ENCODE measurements at places on chromosomes 6 and 20.

- no peak for DNase-seq
These were observed 133.6 kb downstream of the TFAP2B start for GRCh38 chr6:50952092-50952907.

- DNase-seq, result no peak
These were observed 53.0 kb downstream of the SRC start for GRCh38 chr20:37398750-37399621.

GRCh38 chr6:53792973-53793317 is 1.9 kb upstream of the LRRC1 start:
- DNase-seq, result no peak

- DNase-seq, result no peak
These were observed 69.9 kb upstream of the PDE10A start for GRCh38 chr6:165732696-165733488.

- DNase-seq, result peak; percentile 58
These were observed 534 bp downstream of the NANP start for GRCh38 chr20:25623225-25623735.

DNA sequence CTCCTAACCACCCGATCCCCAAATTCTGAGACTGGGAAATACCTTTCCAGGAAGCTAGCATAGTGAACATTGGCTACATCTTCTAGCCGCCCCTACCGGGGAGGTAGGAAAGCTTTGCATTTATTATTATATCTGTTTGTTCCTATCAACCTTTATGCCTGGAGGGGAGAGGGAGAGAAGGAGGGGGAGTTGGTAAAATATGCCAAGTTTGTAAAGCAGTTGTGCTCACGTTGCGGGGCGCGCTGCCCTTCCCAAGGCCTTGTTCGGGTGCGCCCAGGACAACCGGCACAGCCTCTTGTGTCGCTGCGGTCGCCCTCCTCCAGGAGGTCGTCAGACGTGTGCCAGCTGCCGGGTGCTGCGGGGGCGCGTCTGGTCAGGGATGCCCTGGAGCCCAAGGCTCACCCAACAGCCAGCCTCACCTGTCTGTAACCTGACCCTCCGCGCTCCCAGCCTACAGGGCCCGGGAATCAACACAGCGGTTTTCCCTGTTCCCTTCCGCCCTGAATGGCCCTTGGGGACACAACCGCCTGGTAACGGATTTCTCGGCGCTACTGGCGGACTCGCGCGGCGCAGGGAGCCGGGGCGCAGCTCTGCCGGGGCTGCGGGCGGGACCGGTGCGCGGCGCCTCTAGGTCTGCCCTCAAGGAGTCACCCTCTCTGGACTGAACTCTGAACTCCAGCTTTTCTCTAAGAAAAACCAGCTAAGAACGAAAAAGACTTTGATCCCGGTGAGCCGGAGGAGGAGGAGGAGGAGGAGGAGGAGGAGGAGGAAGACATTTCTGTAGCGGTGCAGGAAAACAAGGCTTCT is 1.1 kb upstream of the OVOL2 start:
- peak; percentile 74 for DNase-seq

GRCh38 chr6:107822176-107823046 is 1.7 kb downstream of the SCML4 start:
- DNase-seq, result peak; percentile 23

- DNase-seq, result no peak
These were observed 46.8 kb upstream of the SLCO4A1 start for GRCh38 chr20:62595491-62595890.

DNA sequence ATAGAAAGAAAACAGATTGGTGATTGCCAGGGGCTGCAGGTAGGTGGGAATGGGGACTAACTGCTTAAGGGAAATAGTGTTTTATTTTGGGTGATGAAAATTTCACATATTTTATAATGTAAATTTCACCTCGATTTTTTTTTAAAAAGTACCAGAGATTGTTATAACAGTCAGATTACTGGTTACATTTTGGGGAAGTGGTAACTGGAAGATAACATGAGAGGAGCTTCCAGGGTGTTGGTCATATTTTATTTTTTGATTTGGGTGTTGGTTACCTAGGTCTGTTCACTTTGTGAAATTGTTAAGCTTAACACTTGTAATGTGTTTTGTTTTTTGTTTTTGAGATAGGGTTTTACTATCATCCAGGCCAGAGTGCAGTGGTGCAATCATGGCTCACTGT is 17.2 kb upstream of the CRIP3 start:
- no peak for DNase-seq
